ENCODE measurements at places on chromosomes 11 and 22.

- peak; percentile 16 for DNase-seq
Observed at GRCh38 chr11:130554241-130555055, 106.0 kb downstream of the ADAMTS15 start.

DNA sequence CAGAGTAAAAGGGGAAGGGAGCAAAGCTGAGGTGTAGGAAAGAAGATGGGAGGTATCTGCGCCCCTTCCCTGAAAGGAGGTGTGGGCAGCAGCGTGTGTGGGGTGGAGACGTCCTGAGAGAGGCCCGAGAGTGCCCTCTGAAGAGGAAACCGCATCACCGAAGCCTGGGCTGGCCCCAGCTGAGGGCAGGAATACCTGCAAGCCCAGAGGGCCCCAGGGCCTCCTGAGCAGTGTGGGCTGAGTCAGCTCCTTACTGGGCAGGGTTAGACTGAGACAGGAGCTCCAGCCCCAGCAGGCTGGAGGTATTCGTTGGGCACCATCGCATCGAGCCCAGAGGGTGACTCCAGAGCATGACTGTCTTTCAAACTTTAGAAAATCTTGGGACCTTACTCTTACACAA lies 534.0 kb upstream of the B3GAT1 start:
- DNase-seq: no peak

DNA sequence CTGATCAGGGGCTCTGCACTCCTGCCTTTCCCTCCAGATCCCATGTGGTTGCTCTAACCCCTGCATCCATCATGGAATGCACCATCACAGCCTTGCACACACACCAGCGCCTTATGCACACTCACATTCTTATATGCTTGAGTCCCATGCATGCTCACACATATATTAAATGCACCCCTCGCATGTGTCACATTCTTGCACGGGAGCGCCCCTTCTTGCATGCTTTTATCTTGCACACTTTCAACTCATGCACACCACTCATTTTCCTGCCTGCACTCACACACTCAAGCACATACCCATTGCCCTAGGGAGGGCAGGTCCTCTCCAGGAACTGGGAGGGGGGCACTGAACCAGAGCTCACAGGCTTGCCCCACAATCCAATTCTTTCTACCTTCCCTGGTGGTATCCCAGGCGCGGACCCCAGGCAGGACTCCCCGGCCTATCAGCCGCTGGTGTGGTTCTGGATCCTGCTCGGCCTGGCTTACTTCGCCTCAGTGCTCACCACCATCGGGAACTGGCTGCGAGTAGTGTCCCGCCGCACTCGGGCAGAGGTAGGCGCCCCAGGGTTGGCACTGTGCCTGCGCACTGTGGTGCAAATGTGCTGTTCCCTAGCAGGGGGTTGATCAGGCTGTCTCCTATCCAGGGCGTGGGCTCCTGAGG lies 2.3 kb upstream of the CATSPERZ start:
- DNase-seq: no peak

DNA sequence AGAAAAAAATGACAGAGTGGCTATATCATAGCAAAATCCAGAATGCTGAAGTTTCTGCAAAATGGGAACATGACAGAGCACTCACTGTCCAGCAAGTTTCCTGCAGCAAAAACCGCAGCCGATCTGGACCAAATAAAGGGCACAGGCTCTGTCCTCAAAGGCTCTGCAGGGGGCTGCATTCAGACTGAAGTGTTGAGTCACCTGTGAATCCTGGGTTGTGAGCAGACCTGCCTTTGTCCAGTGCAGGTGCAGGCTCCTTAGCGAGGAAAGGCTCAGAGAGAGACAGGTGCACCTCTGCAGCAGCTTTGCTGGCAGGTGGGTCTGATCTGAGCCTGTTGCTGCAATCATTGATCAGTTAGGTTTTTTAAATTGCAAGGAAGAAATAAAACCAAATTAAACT lies 29.3 kb upstream of the NFAM1 start:
- no peak for DNase-seq

DNA sequence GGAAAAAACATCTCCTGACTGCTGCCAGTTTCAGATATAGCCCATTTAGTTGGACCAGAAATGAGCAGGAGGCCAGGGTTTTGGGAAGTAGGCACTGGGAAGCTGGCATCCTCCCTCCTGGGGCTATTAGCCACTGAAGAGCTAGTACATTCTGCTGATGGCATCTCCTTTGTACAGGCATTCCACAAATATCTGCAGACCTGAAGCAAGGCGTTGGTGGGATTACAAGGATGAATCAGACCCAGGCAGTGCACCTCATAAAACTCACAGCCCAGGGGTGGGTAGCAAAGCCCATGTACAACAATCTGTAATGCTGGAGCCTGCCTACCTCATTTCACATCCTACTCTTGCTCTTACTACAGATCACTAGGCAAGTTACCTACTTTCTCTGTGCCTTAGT lies 27.5 kb upstream of the POU2AF1 start:
- no peak for DNase-seq

DNA sequence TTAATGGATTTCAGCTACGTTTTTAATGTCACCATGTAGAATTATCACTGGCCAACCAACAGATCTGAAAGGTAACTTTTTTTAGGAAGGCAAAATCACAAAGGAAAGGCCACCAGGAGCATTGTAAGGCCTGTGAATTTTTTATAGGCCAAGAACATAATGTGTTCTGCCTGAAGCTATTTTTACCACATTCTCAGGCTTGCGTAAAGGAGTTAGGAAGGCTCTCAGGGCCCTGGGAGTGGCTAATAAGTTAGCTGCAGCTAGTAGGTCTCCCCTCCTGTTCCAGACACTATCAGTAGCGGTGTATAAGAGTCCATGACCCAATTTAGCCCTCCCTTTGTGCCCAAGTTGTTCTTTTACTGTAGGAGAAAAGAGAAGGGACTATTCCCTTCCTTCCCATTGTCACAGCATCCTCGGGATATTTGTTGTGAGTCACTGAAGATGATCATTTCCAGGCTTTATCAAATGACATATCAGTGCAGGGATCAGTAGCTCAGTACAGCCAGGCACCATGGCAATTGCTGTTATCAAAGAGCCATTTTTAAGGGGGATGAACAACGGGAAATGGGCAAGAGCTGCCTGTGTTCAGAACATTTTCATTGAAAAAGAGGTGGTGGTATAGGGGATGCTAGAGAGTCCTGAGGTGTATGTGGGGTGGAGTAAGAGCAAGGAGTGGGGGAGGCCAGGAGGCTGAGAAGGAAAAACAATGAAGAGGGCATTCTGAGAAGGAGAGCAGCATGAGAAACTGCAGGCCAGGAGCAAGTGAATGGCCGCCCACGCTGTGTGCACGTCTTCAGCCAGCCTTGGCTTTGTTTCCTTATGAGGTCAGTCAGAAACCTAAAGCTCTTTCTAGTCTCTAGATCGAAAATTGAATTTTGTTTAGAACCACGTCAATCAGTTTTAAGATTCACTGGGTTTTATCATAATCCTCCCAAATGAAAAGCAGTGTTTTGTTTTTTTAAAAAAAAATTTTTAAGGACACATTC lies 940.3 kb downstream of the NTM start:
- DNase-seq: no peak

DNA sequence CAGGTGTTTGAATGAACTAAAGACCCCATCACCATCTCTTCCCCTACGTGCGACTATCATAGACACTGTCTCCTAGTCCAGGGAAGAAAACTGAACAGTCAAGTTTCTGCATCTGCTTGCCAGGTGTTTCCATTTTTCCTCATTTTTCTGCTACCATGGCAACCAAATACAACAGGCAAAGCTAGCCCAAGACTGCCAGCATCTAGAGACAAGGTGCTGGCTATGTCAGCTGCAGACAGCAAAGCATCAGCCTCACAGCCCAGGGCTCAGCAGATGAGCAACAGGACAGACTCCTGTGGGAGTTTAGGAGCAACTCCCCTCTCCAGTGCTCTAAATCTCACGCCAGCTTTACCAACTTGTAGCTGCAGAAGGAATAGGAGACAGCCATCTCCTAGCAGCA lies 124.3 kb downstream of the C11orf58 start:
- DNase-seq: no peak

- DNase-seq: no peak
Observed at GRCh38 chr11:77092382-77092781, 10.3 kb upstream of the OMP start.

GRCh38 chr22:21909871-21910270 lies 42.4 kb upstream of the MAPK1 start:
- no peak for DNase-seq

DNA sequence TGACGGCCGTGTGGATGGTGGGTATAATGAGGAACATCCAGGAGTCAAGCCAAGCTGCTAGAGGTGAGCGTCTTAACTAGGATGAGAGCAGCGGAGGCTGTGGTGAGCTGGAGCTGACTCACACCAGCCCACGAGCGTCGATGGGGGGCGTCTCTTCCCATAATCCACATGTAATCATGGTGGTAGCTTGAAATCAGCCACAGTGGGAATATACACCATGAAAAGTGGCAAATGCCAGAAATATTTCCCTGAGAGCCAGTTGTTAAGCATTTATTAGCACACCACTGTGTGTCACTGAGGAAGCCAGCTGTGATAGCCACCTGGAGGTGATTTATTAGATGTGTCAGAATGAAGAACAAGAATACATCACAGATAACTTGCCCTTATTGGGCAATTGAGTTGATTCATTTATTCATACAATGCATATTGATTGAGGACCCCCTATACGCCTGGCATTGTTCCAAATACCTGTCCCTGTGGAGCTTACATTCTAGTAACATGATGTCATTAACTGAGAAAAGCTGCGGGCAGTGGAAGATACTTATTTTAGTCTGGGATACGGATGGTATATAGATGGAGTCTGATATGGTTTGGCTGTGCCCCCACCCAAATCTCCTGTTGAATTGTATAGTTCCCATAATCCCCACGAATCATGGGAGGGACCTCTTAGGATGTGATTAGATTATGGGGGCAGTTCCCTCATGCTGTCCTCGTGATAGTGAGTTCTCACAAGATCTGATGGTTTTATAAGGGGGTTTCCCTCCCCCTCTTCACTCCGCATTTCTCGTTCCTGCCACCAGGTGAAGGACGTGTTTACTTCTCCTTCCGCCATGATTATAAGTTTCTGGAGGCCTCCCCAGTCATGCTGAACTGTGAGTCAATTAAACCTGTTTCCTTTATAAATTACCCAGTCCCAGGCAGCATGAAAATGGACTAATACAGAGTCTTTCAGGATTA lies 473.4 kb downstream of the METTL15 start:
- DNase-seq: peak; percentile 66

DNA sequence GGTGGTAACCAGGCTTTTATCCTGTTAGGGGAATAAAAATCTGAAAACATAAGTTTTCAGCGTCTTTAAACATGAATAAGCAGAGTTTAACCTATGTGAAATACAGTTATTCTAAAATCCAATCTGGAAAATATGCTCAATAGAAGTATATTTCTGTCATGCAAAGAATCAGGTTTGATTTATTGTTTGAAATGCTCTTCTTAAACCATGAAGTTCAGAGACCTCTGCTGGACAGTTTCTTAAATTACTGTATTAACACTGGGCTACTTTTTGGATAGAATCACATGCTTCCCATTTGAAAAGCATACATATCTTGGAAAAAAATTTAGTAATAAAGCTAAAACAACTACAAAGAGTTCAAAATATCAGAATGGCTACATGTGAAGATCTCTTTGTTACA lies 25.4 kb downstream of the APIP start:
- DNase-seq: peak; percentile 31

DNA sequence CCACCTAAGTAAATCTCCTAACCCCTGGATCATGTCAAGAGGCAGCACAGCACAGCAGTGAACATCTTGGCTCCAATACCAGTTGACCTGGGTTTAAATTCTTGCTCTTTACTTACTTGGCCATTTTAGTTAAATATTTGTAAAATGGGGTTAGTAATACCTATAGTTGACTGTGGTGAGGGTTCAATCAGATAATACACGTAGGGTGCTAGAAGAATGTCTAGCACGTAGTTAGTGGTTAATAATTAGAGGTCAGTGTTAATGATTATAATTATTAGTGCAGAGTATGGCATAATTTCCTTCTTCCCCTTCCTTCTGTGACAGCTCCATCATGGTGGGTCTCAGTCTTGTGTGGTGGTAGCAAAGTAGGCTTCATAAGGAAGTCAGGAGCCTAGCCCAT lies 520.8 kb downstream of the INSC start:
- no peak for DNase-seq

- no peak for DNase-seq
Observed at GRCh38 chr22:46574993-46575910, 37.8 kb upstream of the CELSR1 start.

DNA sequence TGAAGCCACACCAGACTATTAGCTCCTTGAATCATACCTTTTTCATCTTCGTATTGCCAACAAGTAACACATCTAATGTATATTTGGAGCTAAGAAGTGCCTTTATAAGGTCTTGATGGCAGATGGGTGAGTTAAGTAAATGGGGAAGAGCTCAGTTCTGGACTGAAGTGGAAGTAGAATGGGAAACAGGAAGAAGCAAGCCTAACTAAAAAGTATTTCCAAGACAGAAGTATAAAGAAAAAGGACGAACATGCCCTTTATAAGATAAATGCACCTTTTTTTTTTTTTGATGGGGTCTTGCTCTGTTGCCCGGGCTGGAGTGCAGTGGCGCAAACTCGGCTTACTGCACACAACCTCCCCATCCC lies 14.5 kb downstream of the CRTAM start:
- DNase-seq: no peak

GRCh38 chr11:70066136-70066520 lies 12.0 kb upstream of the ANO1 start:
- no peak for DNase-seq

GRCh38 chr11:10208131-10208575 lies 85.9 kb downstream of the SBF2 start:
- peak; percentile 58 for DNase-seq

DNA sequence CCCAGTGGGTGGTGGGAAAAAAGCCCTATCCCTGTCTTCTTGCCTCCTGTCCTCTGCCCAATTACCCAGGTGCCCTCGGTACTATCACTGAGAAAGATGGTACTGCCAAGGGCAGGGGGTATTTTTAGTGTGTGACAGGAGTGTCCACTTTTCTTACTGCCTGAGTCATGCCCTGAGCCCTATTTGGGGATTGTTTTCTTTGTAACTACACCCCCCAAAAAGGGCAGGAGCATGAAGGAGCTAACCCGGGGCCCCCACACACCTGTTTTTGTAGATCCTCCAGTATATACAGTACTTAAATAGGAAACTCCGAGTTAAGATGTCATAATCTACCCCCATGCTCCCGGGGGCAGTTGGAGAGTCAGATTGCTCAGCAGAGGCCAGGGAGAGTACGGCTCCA lies 3.8 kb downstream of the SMTNL1 start:
- no peak for DNase-seq

GRCh38 chr11:931385-931784 lies 5.7 kb downstream of the AP2A2 start:
- no peak for DNase-seq

DNA sequence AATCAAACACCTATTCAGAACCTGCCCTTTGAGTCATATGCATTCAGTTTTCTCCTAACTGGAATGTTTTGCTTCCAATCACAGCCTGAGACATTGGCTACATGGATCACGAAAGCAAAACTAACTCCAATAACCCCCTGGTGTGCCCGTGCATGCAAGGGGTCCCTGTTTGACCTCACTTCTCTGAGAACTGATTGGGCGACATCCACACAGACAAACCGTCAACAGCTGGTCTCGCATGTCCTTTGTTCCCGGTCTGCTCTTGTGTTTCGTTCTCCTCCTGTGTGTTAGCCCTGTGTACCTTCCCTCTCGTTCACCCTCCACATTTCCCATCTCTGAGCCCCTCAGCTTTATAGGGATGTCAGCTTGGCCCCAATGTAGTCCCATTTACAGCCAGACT lies 67.2 kb upstream of the TTC12 start:
- DNase-seq: no peak

- DNase-seq: no peak
Observed at GRCh38 chr22:48931452-48931851, 896.2 kb downstream of the BRD1 start.
